Activated T-cell treated with anti-CD3 and anti-CD28 coated beads, Interleukin-2, amount 50 U/mL, for 72 hours (primary cell): ENCODE measurements at places on chromosomes 7 and 10. TPM values are rescaled to one million over a fixed set of nuclear protein-coding genes. Genes with fewer than 3 reads are reported as not detected.

Gene SFXN3
- total RNA-seq, result 24.2 TPM

DNA sequence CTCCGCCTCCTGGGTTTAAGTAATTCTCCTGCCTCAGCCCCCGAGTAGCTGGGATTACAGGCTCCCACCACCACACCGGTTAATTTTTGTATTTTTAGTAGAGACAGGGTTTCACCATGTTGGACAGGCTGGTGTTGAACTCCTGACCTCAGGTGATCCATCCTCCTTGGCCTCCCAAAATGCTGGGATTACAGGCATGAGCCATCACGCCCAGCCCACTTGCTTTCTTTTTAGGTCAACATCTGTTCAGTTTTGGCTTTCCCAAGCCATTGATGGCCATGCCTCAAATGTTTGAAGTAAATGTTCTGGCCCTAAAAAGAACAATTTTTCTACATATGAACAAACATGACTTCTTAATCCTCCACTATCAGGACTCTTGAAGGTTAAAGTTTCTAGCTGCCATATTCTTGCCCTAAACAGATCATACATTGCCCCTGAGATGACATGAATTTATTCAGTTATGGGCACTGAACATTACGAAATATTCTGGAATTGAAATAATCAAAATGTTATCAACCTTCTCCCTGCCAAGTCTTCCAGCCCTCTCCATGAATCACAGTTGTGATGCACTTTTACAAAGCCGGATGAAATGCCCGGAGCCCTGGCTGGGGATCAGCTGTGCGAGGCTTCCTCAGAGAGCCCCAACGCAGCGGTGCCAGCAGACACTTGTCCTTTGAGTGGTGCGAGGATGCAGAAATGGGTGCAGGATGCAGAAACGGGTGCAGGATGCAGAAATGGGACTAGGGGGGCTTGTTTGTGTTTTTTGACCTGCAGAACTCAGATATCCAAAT is 2.9 kb downstream of the MRLN start:
- no peak for DNase-seq
- H3K4me1 ChIP-seq, result no peaks in the 10 kb centered on the region
- H3K4me3 ChIP-seq, result no peak overlapping the region
- H3K36me3 ChIP-seq, result no peaks in the 10 kb centered on the region

- H3K4me3 ChIP-seq, result no peak overlapping the region
- no peaks in the 10 kb centered on the region for H3K36me3 ChIP-seq
- no peak overlapping the region for H3K27ac ChIP-seq
- peaks cover 21% of the 10 kb centered on the region for H3K27me3 ChIP-seq
- no peaks in the 10 kb centered on the region for H3K4me1 ChIP-seq
- no peak for DNase-seq
Observed at GRCh38 chr7:116431787-116432526, 67.6 kb upstream of the CAV2 start.

GRCh38 chr10:81498011-81498551 is 376.9 kb upstream of the NRG3 start:
- H3K27me3 ChIP-seq, result no peaks in the 10 kb centered on the region
- H3K36me3 ChIP-seq, result no peaks in the 10 kb centered on the region
- no peaks in the 10 kb centered on the region for H3K4me1 ChIP-seq
- no peak for DNase-seq
- no peak overlapping the region for H3K27ac ChIP-seq
